ENCODE measurements at places on chromosomes 5 and 9.

GRCh38 chr9:69658987-69659675, 13.0 kb downstream of the APBA1 start:
- DNase-seq, result no peak

GRCh38 chr9:135359764-135360163, 119.8 kb upstream of the PPP1R26 start:
- no peak for DNase-seq

GRCh38 chr5:135703016-135703550, 124.3 kb upstream of the CXCL14 start:
- DNase-seq, result no peak

GRCh38 chr9:97384406-97385262, 27.3 kb upstream of the TDRD7 start:
- DNase-seq, result no peak

DNA sequence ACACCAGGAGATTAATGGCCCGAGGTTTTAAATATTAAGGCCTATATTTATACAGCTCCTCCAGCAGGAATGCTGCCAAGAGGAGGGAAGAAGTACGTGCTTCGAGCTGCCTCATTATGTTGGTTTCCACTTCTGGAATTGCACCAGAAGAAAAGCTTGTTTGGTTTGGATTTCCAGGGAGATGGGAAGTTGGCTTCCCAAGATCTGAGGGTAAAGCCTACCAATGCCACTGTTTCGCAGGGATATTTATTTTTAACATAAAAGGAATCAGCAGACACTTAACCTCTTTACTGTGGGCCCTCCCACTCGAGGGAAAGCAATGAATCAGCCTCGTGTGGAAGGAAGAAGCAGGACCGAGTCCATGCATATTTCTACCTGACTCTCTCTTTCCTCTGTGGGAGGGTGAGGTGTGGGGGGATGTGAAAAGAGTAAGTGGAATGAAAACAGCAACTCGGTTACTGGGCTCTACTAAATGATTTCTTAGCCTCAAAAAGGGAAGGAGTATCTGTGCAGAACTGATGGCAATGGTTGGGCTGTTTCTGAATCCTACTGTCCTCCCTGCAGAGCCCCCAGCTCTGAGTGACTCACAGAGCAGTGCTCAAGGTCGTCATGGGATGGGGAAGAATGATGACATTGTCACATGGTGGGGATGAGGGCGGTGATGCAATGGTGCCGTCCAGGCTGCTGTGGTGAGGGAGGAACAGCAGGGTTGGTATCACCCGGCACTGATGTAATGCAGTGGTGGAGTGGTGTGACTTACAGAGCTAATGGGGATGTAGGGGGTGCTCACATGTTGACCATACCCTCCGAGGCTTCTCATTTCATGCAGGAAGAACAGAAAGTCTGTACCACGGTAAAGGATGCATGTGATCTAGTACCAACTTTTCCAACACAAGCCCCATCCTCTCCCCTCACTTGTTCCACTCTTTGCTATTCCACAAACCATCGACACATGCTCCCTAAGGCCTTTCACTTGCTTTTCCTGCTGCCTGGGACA, 215.0 kb upstream of the PANK3 start:
- no peak for DNase-seq

DNA sequence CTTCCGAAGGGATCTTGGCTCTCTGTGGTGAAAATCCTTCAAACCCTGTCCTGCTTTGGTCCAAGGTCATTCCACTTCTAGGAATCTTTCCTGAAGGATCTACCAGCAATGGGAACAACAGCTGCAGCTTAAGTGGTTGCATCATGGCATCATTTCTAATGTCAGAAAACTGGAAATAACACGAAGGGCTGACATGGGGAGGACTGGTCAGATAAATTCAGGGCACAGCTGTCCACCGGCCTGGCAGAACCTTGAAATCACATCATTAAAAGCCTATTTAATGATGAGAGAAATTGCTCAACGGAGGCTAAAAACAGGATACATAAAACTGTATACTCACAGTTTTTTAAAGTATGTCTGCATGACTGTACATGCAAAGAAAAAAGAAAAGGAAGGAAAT, 28.3 kb downstream of the OLFML2A start:
- DNase-seq, result no peak

- no peak for DNase-seq
These were observed 29.9 kb downstream of the TLR4 start for GRCh38 chr9:117734082-117734481.

GRCh38 chr9:127509261-127509954, 58.1 kb downstream of the LRSAM1 start:
- DNase-seq, result no peak

GRCh38 chr5:129406440-129406839, 53.7 kb upstream of the ADAMTS19 start:
- DNase-seq, result no peak

- no peak for DNase-seq
These were observed at the start of gene ALDH1A1 for GRCh38 chr9:72952914-72953313. ALDH1A1 (minus strand) TSS chr9:72953053; CDS start chr9:72953000, 53 bp downstream.

DNA sequence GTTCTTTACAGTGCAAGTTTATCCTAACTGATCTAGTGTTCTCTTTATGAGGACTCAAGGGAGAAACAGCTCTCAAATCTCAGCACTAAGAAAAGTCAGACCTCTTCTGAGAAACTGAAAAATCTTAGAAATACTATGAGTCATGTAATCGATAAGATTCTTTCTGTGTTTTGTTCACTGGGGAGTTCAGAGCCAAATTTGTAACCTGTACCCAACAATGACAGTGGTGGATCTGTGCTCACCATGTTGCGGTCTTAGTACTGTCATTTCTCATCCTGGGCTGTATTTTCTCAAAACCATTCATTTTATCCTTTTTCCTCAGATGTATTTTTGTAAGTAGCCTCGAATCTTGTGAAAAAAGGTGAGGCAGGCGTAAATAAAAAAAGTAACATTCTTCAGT, 146.4 kb downstream of the ACER2 start:
- DNase-seq, result no peak

DNA sequence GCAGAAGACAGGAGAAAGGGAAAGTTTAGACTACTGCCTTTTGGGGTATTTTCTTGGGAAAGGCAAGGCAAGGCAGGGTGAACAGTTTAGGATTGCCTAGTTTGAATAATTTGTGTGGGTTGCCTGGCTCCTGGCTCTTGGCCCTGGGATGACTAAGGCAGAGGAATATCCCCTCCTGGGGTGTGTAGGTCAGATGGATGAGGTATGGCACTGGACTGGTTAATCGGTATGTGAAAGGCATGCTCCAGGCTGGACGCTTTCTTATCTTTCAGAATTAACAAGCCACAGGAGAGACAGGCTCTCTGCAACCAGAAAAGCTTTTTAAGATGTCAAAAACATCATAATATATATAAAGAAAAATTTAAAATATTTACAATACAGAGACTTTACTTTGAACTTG, 58.6 kb downstream of the STARD4 start:
- no peak for DNase-seq

- no peak for DNase-seq
These were observed 50.2 kb downstream of the PSMB7 start for GRCh38 chr9:124365036-124365435.

DNA sequence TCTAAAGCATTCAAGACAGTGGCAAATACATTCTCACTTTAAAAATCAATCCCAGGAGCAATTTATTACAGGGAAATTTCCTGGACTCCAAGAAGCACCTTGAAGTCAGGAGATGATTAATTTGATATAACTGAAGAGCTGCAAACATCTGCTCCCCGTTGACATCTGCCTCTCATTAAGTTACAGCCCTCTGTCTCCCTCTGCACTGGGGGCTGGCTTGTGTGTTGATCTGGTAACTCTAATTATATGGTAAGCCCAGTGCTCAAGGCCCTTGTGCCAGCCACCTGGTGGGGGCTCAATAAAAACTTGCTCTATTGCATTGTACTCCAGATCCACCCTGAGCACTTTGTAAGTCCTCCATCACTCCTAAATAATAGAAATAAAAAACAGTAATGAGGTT, 131.1 kb upstream of the ZNF462 start:
- no peak for DNase-seq

DNA sequence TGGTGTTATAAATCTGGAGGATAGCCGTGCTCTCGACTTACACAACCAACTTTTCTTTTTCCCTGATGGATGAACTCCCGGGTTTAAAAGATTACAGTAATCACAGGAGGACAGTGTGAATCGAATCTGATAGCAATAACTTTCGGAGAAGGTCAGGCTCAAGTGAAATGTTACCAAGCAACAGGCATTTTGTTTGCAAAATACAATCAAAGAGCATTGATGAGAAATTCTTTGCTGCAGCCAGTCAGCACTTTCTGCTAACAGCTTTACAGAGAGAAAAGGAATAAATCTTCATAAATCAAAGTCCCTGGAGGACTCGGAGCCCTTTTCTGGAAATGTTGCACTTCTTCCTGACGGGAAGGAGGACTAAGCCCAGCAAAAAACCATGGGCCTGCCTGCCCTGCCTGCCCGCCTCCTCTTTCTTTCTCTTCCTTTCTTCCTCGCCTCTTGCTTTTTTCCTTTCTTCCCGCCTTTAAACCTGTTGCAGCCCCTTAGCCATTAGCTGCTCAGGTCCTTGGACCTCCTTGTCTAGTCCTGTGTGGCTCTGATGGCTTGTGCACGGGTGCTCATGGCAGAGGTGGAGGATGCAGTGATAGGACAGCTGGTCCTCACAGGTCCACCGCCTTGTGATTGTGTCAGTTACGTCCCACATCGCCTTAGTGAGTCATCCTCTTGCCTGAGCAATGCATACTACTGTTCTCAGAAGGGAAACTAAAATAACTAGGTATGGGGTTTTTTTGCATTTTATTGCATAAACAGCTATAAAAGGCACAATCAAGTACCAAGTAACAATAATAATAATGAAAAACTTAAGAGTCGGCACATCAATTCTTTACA, 6.2 kb downstream of the DMRT3 start:
- no peak for DNase-seq

- peak; percentile 43 for DNase-seq
These were observed 478 bp downstream of the RAB14 start for GRCh38 chr9:121201045-121201737.

DNA sequence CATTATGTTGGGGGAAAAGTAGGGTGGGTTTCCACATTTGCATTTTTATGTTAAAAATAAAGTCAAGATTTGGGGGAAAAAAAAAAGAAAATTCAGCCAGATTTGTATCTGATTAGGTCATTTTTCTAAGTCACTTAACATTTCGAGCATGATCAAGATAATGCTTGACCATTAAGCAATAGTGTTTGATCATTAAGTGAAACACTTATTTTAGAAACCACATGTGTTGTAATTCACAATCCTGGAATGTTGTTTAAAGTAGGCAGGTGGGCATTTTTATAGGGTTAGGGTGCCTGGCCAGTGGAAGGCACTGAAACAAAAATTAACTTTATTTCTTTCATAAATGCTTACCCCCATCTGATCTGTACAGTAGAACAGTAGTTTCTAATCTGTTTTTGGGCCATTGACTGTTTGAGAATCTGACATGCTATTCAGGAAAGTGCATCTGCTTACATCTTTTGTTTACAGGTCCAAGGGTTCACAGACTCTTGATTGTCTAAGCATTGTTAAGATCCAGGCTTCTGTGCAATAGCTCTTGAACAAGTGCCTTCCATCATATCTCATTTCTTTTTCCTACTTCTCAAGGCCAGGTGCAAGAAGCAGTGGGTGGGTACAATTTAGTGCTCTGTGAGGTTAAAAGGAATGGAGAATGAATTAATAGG, 9.1 kb downstream of the ZCCHC9 start:
- DNase-seq, result no peak

DNA sequence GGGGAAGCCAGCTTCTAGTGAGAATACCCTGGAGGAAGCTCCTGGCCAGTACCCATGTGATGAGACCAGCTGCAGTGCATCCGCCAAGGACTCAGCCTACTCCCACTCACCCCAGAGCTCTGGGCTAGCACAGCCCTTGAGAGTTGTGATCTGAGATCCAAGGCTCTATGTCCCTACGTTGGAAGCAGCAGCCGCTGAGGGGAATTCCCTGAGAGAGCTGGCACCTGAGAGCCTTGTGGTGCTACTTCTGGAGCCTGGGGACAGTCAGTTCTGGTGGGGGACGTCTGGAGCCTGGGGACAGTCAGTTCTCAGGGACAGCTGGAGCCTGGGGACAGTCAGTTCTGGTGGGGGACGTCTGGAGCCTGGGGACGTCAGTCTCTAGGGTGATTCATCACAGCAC, 39.2 kb downstream of the PDZD2 start:
- DNase-seq, result no peak

GRCh38 chr9:128722380-128723351, 1.3 kb downstream of the ZDHHC12 start:
- DNase-seq, result no peak

- no peak for DNase-seq
These were observed 590.5 kb upstream of the RORB start for GRCh38 chr9:73906671-73907070.
